CD4-positive, alpha-beta T cell treated with Interleukin-17A for 4 hours (primary cell): ENCODE measurements at places on chromosomes 16 and 17.
A peak's percentile ranks its signal among the peaks of the same experiment; 100 is the strongest.

DNA sequence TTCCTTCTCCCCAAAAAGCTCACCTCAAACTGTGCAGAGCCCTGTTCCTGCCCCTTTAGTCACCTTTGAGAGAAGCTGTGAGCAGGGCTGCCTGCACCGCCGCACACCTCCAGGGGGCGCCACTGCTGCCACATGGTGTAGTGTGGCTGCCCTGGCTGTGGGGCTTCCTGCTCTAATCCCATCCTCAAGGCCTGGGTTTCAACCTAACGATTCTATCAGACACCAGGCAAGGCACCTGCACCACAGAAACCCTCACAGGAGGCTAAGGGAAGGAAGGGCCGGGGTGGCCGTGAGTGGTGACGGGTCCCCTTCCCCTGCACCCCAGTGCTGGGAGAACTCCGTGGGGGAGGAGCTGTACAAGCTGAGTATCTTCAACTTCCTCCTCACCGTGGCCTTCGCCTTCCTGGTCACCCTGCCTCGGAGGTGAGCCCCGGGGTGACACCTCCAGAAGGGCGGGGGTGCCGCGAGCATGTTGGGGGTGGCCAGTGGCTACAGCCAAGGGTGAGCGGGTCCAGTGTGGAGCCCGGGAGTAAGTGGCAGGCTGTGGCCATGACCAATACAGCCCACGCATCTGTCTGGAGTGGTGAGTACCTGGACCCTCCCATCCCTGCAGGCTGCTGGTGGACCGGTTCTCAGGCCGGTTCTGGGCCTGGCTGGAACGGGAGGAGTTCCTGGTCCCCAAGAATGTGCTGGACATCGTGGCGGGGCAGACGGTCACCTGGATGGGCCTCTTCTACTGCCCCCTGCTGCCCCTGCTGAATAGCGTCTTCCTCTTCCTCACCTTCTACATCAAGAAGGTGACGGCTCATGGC, 7.0 kb downstream of the TMC8 start:
- DNase-seq, result peak; percentile 64

DNA sequence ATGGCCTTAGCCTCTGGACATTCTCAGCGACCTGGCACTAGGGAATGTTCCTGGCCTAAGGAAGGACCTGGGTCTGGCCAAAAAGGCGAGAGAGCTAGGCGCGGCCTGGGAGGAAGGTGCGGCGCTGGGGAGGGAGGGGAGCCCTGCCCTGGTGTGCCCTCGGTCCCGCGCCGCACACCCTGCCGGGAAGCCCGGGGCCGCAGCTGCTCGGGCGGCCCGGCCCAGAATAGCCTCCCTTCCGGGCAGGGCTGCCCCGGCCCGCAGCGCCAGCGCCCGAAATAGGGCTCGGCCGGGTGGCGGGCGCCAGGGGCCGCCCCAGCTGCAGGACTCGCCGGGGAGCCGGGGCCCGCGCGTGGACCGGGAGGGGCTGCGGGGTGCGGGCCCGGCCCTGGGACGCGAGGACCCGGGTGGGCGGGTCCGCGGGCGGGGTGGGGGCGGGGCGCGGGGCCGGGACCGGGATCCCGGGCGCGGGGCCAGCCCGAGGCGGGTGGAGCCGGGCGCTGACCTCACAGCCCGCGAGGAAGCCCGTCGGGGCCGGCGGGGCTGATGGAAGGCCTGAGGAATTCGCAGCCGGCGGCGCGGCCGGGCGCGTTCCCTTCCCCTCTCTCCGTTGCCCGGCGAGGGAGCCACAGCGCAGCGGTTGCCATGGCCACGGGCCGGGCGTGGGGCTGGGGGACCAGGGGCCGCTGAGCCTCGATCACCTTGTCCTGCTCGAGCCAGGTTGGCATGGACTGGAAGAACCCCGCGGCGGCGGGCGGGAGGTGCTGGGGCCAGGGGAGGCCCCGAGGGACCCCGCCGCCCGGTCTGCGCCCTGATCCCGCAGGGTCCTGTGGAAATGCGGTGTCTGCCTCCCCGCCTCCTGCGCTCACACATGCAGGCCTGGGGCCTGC, 18.1 kb downstream of the SOCS3 start:
- DNase-seq, result peak; percentile 38

DNA sequence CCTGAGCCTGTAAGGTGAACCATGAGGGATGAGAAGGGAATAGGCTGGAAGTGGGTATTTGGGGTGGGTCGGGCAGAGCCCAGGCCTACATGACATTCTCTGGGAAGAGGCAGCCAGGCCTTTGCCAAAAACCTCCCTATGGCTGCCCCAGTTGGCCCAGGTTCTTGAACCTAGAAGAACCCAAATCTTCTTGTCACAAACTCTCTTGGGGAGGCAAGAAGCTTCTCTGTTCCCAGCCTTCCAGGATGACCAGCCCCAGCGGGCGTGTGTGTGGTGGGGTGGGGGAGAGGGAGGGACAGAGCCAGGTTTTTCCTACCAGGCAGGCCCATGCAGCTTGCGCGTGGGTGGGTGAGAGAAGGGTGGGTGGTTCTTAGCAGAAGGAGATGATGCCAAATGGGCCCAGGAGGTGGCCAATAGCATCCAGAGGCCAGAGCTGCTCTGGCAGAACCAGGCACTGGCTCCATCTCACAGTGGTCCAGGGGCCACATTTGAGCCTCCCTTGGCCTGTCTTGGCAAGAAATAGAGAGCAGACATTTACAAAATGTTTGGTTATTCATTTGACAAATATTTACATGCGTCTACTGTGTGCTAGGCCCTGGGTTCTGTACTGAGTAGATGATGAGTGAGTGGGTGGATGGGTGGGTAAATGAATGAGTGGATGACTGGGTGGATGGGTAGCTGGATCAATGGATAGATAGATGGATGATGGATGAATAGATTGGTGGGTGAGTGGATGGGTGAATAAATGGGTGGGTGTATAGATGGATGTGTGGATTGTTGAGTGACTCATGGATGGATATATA, 44.3 kb upstream of the PLCG2 start:
- no peak for DNase-seq

GRCh38 chr17:8333281-8333680, 6.4 kb upstream of the ODF4 start:
- no peak for DNase-seq

DNA sequence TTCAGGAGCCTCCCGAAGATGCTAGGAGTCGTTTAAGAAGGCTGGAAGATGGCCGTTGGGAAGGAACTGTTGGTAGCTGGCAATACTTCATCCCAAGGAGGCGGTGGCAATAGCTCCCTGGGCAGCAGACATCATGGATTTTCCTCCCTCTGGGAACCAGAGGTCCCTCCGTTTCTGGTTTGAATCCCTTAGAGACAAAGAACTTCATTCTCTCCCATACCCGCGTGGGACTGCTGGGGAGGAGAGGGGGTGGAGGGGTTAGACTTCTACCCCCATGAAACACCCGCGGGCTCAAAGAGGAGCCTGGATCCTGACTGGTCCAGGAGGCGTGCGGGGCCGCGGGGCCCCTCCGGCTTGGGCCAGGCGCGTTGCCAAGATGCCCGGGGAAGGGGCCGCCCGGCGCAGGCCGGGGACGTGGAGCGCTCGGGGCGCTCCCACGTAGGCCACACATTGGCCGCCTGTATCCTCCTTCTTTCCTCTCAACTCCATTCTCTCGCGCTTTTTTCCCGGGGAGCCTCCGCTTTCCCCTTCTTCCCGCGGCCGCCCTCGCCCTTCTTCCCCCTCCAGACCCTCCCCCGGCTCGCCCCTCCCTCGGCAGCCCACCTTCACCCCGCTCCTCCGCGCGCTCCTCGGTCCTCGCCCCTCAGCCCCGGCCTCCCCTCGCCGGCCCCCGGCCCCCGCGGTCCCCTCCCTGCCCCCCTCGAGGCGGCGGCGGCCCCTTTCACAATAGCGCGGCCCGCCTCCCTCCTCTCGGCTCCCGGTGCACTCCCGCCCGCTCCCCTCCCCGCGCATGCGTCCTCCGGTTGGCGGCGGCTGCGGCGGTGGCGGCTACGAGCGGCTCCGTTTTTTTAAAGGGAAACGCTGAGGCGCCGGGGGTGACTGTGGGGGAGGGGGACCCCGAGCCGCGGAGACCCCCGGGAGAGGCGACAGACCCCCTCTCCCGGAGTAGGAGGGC, at the start of gene MSL1:
Gene MSL1 (plus strand): TSS at position 791 of the 955 bp plus-strand sequence. CDS start 642 bp downstream, outside the sequence.
- peak; percentile 89 for DNase-seq

DNA sequence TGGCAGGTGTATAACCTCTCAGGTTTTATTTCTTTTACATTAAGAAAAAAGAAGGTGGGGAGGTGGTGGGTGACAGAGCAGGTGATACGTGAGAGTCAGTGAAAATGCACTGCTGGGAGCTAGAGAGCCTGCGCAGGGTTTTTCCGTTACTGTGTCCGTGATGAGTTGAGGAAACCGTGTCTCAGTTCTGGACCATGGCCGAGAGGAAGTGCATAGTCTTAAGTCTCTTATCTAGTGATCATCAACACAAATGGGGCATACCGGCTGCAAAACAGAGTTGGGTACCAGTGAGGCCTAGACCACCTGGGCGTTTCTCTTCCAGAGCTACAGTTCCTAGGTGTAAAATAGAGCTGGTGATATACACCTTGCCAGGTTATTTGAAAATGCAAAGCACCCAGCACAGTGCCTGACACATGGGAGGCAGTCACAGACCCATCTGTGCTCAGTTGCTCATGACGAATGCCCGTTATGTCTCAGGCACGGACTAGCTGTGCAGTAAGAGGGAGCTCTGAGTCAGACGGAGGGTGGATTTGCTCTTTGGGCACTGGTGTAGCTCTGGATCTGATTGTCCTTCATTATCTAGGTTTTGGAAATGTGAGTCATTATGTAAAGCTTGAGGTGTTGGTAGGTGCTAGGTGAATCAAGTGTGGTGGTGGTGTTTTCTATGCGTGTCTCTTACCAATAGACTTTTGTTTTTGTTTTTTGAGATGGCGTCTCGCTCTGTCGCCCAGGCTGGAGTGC, 60.9 kb downstream of the RPTOR start:
- DNase-seq, result peak; percentile 61

GRCh38 chr16:10616756-10617640, 36.6 kb upstream of the EMP2 start:
- DNase-seq, result no peak

- DNase-seq, result no peak
Observed at GRCh38 chr17:32302860-32303649, 37.4 kb downstream of the RHBDL3 start.

DNA sequence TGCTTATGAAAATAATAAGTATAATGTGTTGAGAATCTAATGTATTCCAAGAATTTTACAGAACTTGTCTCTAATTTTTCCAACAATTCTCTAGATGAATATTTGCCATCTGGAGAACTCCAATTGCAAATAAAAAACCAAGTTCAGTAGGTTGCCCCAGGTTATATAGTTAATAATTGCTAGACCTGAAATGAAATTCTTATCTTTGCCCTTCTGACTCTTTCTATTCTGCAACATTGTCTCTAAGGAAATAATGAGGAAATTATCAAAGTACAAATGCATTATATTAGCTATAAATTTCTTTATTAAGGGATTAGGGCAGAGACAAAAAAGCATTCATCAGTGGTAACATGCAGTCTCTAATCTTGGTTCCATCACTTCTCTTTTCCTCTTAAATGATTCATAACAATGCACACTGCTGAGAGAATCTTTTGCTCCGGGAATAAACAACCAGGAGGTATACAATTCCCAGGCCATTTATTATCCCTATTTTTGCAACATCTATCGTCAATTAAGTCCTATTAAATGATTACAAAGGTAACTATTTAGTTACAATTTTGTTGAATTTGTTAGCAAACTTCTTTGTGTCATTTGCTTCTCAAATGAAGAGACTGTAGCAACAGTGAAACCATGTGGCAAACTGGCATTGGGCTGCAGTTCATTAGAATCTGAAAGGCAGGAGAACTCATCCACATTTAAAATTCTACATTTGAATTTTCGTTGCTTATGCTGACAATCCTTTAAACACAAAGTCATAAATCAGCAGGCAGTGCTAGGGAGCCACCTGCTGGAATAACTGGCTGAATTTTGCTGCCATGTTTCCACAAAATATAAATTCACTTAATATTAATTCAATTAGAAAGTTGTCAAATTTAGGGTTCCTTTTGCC, 349.6 kb downstream of the KIF2B start:
- DNase-seq, result no peak

DNA sequence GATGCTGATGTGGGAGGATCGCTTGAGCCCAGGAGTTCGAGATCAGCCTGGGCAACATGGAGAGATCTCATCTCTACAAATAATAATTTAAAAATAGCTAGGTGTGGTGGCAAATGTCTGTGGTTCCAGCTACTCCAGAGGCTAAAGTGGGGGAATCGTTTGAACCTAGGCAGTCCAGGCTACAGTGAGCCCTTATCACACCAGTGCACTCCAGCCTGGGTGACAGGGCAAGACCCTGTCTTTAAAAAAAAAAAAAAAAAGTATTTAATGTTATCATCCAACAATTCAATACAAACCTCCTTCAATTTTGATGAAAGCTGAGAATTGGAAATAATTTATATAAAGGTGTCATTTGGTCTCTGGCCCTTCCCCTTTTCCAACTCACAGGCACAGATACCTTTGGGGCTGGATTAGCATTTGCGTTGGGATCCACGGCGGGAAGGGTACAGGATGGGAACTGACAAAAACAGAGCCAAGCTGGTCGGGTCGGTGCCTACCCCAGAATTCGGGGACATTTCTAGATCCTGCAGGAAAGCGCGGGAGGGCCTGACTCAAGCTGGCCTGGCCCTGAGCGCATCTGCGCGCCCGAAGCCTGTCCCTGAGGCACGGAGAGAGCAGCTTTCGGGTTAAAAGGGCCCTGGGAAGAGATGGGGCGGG, 860 bp upstream of the DCAF7 start:
- no peak for DNase-seq

- DNase-seq, result no peak
Observed at GRCh38 chr17:45942284-45942683, 47.9 kb downstream of the MAPT start.

DNA sequence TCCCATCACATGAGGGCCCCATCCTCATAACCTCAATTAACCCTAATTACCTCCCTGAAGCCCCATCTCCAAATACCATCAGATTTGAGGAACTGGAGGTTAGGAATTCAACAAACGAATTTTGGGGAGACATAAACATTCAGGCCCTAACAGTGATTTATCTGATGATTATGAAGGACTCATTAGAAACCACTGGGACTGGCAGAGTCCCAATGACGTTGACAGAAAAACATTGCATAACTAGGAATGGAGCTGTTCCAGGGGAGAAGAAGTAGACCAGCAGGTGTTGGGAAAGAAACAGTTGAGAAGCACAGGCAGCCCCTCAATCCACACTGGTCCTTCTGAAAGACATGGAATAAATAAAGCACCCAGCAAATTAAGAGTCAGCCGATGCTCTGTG, 282.0 kb downstream of the MAP2K4 start:
- DNase-seq, result no peak

GRCh38 chr17:1785930-1786329, 24.1 kb downstream of the SERPINF1 start:
- no peak for DNase-seq

DNA sequence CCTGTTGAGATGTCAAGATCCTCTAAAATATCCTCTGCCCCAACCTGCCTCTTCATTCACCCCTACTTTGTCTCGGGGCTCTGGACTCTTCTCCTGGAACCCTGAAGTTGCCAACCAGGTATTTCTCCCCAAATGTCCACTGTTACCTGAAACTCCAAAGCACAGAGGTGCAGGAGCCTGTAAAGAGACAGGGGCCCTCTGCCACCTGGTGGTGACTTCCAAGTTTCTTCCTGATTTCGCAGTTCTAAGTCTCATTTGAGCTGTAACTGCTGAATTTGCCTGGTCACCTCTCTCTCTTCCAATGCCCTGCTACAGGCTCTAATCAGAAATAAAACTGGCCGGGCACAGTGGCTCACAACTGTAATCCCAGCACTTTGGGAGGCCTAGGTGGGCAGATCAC, 77.1 kb upstream of the RCVRN start:
- no peak for DNase-seq
